ENCODE measurements at places on chromosomes 5 and 9. TPM values are rescaled to one million over a fixed set of nuclear protein-coding genes. Genes with fewer than 3 reads are reported as not detected.

TMOD1 gene
- total RNA-seq, result 0.47 TPM

POU5F2 gene
- 1.0 TPM for total RNA-seq

- no peaks in the 10 kb centered on the region for H3K36me3 ChIP-seq
- H3K4me1 ChIP-seq, result no peaks in the 10 kb centered on the region
- peaks cover 2% of the 10 kb centered on the region for H3K27me3 ChIP-seq
- H3K4me3 ChIP-seq, result no peak overlapping the region
These were observed 241.9 kb downstream of the SAXO1 start for GRCh38 chr9:18791074-18791473.

GRCh38 chr5:92741906-92742305, 839.1 kb downstream of the NR2F1-AS1 start:
- no peaks in the 10 kb centered on the region for H3K27me3 ChIP-seq
- H3K4me1 ChIP-seq, result no peaks in the 10 kb centered on the region

DNA sequence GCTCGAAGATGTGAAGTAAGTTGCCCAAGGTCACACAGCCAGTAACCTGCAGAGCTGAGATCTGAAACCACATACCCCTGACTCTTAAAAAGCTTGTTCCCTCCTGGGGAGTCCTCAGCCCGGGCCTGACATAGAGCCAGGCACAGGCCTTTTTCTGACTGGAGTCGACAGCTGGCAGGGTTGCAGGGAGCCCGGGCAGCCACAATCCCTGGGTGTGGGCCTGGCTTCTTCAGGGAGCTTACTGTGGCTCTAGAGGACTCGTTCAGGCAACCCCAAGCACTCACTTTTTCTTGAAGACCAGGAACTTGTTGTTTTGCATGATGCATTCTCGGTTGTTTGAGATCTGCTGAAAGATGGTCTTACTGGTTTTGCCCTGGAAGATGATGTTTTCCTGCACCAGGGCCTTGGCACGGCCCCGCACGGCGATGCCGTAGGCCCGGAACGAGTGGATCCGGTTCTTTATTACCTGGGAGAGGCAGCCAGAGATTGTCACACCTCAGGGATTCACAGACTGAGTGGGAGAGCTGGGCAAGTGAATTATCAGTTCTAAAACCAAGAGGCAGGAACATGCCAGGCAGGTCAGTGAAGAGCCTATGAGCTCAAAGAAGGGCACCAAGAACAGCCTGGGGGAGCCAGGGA, 30.0 kb downstream of the POLR1E start:
- H3K36me3 ChIP-seq, result no peaks in the 10 kb centered on the region
- H3K4me3 ChIP-seq, result no peak overlapping the region
- DNase-seq, result no peak
- no peaks in the 10 kb centered on the region for H3K4me1 ChIP-seq
- H3K27me3 ChIP-seq, result no peaks in the 10 kb centered on the region
- H3K27ac ChIP-seq, result no peak overlapping the region

GRCh38 chr9:78559449-78559885, 262.5 kb downstream of the PSAT1 start:
- no peaks in the 10 kb centered on the region for H3K27me3 ChIP-seq
- no peak overlapping the region for H3K4me3 ChIP-seq
- no peaks in the 10 kb centered on the region for H3K36me3 ChIP-seq

- H3K4me3 ChIP-seq, result no peak overlapping the region
- no peak overlapping the region for H3K27ac ChIP-seq
- no peak for DNase-seq
- H3K4me1 ChIP-seq, result no peaks in the 10 kb centered on the region
- no peaks in the 10 kb centered on the region for H3K36me3 ChIP-seq
These were observed 128.9 kb downstream of the PDE8B start for GRCh38 chr5:77339337-77339890.

Measured in CD4-positive, alpha-beta T cell (primary cell).